NCI-H1048 (cell line): ENCODE measurements at places on chromosomes 16 and 17.

DNA sequence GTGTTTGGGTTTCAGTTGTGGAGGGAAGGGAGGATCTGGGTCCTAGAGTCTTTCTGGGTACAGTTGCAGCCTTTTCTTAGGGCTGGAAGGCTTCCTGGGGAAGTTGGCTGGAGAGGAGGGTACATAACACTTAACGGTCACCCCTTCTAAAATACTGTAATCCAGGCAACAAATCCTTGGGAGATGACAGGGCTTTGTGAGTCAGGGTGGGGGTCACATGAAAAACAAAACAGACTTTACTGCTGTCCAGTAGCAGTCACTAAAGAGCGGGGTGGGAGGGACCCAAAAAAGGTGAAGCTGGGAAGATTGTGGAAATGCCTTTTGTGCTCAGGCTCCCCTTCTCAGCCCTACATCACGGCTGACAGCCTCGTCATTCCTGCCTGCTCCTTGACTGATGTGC lies 6.3 kb downstream of the SAP30BP start:
- DNase-seq: no peak

- no peak for DNase-seq
Observed at GRCh38 chr17:67421869-67422273, 44.8 kb downstream of the PITPNC1 start.

GRCh38 chr17:9833922-9834321 lies 8.2 kb downstream of the GLP2R start:
- DNase-seq: no peak

- DNase-seq: no peak
Observed at GRCh38 chr17:80476877-80477646, 655 bp upstream of the NPTX1 start.

DNA sequence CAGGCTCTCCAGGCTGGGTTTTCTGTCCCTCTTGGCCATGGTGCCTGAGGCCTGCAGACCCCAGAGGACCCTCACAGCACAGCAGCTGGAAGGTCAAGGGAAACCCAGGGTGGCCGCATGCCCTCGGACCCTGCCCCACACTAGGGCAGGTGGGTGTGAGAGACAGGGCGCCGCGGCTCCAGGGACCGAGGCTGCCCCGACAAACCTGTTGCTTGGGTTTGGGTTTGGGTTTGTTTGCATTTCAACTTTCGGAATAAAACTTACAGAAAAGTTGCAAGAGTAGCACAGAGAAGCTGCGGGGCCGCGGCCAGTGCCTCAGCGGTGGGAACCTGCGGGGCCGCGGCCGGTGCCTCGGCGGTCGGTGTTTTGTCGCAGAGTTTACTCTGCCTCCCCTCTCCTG lies 7.8 kb downstream of the HGS start:
- no peak for DNase-seq

DNA sequence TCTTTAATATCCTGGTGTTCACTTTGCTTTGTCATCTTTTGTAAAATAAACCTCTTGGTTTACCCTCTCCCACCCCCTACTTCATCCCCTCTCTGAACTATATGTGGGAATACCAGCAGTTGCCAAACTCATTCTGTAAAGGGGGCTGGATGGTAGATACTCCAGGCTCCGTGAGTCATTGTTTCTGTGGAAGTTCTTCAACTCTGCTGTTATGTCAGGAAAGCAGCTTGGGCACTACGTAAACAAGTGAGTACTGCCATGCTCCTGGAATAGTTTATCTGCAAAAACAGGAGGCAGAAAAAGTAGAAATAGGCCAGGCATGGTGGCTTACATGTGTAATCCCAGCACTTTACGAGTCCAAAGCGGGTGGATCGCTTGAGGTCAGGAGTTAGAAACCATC lies 17.6 kb downstream of the MVP start:
- DNase-seq: no peak

GRCh38 chr16:20868890-20869289 lies 31.3 kb downstream of the DCUN1D3 start:
- no peak for DNase-seq

GRCh38 chr16:69234460-69234859 lies 47.5 kb downstream of the SNTB2 start:
- no peak for DNase-seq

DNA sequence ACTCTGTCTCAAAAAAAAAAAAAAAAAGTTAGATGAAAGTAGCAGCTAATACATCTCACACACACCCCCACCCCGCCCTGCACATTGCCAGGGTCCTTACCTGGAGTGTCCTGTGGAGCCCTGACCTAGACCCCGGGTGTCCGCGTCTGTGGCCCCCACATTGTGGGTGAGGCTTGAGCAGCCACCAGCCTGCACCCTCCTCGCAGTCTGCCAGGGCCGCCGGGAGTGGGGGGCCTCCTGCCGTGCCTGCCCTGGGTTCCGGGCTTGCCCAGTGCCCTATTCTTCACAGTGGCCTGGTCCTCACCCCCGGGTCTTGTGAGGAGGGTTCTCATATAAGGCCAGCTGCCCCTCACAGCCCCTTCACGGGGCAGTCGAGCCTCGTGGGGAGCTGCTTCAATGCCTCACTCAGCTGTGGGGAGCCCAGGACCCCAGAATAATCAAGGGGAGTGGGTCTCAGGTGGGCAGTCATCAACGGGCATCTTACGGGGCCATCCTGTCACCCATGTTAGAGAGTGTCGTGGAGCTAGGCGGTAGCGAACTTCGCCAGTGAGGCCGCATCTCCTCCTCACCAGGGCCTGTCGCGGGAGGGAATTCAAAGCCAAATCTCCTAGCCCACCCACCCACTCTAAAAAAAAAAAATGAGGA lies 85.9 kb upstream of the CHMP6 start:
- no peak for DNase-seq

- DNase-seq: no peak
Observed at GRCh38 chr17:64741038-64741641, 79.0 kb upstream of the SMURF2 start.

DNA sequence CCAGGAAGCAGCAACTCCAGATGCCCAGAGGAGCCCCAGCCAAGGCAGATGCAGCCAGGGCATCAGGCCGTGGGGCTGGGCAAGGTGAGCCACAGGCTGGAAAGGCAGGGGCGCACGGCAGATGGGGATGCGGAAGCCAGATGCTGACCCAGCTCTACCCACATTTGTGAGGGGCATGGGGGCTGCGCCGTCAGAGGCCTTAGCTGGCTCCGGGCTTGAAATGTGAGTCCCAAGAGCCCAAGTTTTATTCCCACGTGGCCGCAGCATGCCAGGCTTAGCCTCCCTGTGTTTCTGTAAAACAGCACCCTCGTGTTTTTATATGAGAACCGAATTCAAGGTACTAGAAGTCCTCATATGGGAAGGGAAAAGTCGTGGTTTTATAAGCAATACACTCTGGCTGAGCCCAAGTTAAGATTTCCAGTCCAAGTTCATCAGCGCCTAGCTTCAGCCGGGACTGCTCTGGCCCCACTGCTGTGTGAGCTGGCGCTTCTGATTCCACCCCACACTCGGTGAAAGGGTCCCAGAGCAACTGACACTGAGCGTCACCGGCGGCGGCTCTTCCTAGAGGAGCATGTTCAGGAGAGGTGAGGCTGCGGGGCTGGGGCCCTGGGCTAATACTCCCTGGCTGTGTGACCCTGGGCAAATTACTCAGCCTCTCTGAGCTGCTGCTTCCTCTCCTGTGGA lies 6.7 kb upstream of the C16orf95 start:
- no peak for DNase-seq

- no peak for DNase-seq
Observed at GRCh38 chr16:84313921-84314320, 19.2 kb downstream of the WFDC1 start.

DNA sequence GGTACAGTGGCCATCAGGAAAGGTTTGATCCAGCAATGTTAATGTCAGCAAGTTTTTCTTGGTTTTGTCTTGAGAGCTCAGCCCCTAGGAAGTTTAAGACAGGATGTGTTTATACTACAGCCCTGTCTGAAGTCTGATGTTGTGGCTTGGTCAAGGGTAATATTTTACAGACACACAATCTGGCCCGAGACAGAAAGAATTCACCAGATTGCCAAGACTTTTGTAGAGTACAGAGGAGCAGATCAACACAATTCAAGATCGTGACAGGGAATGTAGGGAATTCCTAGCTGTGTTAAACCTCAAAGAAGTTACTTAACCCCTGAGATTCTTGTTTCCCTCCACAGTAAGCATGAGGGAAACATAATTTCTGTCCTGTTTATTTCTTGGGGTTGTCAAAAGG lies 63.1 kb downstream of the SHISA9 start:
- no peak for DNase-seq

GRCh38 chr16:80570106-80570478 lies 29.3 kb downstream of the DYNLRB2 start:
- no peak for DNase-seq

DNA sequence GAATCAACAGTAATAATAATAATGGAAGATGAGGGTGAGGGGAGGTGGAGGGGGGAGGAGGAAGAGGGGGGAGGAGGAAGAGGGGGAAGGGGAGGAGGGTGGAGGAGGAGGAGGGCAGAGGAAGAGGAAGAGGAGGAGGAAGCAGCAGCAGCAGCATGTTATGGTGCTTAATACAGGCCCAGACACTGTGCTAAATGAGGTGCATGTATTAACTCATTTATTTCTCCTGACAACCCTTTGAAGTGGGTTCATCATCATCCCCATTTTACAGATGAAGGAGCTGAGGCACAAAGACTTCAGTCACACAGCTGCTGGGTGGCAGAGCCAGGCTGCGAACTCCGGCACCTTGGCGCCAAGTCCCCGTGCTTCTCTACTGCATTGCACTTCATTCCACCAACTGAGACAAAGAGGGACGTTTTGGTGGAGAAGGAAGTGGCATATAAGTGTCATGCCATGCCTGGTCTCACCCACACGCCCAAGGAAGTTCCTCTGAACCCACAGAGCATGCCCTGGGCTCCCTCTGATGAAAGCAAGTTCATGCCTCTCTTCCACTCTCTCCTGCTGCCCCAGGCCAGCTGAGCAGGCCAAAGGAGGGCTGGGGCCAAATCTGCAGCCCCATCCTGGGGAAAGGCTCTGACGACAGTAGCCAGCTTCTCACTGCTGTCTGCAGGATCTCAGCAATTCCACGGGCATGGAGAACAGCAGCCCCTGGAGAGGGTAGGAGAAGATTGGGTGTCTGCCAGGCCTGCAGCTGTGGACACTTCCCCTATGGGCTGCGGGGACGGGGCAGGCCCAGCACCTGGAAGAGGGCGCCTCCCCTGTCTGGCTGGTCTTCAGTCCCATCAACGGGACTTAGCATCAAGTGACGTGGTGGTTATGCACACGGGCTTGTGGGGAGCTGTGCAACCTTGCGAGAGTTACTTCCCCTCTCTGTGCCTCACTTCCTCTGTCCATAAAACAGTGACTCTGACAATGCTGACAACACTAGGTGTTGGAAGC lies 21.8 kb downstream of the XYLT1 start:
- DNase-seq: no peak

GRCh38 chr17:54029986-54030385 lies 207.3 kb downstream of the KIF2B start:
- DNase-seq: no peak

DNA sequence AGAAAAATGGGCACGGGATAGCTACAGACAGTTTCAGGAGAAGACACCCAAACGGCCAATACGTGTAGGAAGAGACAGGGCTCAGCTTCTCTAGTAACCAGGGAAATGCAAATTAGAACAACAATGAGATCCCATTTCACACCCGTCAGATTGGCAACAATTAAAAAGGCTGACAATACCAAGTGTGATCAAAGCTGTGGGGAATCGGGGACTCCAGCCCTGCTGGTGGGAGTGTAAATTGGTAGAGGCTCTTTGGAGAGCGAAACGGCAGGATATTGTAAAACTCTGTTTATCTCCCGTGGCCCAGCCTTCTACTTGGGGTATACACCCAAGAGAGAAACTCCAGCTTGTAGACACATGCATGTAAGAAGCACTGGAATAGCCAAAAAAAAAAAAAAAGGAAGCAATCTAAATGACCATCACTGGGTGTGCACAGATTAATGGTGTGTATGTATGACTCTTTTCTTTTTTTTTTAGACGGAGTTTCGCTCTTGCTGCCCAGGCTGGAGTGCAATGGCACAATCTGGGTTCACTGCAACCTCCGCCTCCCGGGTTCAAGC lies 27.5 kb downstream of the MYBBP1A start:
- no peak for DNase-seq

- no peak for DNase-seq
Observed at GRCh38 chr17:8421571-8421970, 14.1 kb upstream of the NDEL1 start.

DNA sequence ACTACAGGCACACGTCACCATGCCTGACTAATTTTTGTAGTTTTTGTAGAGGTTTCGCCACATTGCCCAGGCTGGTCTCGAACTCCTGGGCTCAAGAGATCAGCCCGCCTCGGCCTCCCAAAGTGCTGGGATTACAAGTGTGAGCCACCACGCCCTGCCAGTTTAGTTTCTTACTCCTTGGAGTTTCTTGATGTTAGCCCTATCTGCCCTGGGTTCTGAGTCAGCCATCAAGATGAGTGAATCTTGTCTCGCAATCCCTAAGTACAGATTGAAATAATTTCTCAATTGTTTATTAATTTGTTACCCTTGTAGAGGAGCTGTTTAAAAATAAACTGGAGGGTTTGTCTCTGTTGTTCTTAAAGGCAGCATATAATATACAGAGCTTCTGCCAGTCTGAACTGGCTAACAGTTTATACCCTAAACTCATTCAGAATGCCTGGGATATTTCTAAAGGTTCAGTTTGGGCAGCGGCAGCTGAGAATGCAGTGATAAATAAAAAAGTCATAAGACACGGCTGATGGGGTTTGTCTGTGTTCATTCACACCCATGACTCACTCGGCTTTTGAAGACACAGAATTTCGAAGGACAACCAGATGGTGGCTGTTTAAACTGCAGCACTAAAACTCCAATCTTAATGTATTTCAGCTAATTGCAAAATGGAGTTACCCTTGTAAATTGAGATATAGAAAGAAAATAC lies 39.6 kb downstream of the GPRC5B start:
- DNase-seq: no peak

- no peak for DNase-seq
Observed at GRCh38 chr16:30429418-30429677, 482 bp downstream of the DCTPP1 start.

DNA sequence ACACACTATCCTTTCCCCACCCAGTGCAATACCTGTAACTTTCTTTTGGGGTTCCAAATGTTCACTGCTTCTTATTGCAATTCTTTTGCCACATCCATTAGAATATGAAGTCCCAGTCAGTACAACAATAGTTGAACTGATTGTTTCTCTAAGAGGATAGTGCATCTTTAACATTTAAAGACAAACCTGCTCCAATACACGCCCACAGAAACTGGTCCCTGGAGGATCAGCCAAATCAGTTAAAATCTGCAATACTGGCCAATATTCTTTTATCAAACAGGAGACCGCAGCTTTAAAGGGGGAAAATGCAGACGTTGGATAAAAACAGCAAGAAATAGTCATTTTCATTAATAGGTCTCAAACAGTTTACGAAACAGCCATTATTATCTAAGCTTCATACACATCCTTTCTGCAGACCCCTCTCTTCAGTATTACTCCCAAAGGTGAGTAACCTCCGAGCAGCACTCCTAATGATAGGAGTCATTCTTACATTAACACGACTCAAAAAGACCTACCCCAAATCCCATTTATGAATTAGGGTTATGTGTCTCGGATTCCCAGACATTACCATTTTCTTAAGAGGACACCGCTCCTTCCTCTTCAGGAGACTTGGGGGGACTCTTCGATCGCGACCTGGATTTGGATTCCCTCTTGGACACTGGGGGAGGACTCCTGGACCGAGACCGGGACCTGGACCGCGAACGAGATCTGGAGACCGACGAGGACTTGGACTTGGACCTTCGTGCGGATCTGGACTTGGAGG lies 1.4 kb downstream of the SRSF2 start:
- DNase-seq: no peak

- no peak for DNase-seq
Observed at GRCh38 chr17:41739661-41740352, 5.4 kb upstream of the HAP1 start.

GRCh38 chr17:51228161-51228560 lies 31.7 kb downstream of the MBTD1 start:
- DNase-seq: no peak
